Neural crest cell (in vitro differentiated cells): ENCODE measurements at places on chromosomes 11 and 22.

DNA sequence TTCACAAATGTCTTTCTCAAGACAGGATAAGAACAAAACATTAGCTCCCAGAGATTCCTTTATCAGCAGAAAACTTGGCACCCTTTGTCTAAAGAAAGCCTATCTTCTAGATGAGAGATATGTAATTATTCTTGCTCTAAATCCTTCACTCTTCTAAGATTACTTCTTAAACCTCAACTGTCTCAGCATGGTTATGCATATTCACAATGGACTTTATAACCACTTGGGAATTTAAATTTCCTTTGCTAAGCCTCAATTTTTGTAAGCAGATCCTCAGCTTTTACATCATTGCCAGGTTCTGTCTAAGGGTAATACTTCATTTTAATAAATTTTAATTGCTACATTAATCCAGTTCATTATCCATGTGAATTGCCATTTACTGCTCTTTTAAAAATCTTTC lies 433.6 kb upstream of the DDI1 start:
- no peak for DNase-seq

GRCh38 chr11:78194490-78194889 lies 5.8 kb downstream of the USP35 start:
- DNase-seq = no peak

GRCh38 chr11:72078477-72078876 lies 1.9 kb downstream of the NUMA1 start:
- no peak for DNase-seq

DNA sequence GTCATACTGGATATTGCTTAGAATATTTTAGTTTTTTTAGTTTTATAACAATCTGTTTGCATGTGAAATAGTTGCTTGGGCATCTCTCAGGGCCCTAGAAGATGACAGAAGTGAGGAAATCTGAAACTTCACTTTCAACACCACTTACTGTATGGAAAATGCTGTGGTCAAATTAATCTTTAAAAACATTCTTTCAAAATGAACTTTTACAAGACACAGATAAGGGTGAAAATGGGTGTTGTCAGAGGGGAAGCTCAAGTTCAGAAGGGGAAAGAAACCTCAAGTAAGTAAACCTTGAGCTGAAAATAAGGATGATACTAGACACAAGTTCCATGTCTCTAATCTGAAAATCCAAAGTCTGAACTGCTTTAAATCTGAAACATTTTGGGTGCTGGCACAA lies 1840.1 kb upstream of the RAG2 start:
- DNase-seq = no peak

GRCh38 chr11:1916132-1916985 lies 3.1 kb upstream of the TNNT3 start:
- DNase-seq = no peak

DNA sequence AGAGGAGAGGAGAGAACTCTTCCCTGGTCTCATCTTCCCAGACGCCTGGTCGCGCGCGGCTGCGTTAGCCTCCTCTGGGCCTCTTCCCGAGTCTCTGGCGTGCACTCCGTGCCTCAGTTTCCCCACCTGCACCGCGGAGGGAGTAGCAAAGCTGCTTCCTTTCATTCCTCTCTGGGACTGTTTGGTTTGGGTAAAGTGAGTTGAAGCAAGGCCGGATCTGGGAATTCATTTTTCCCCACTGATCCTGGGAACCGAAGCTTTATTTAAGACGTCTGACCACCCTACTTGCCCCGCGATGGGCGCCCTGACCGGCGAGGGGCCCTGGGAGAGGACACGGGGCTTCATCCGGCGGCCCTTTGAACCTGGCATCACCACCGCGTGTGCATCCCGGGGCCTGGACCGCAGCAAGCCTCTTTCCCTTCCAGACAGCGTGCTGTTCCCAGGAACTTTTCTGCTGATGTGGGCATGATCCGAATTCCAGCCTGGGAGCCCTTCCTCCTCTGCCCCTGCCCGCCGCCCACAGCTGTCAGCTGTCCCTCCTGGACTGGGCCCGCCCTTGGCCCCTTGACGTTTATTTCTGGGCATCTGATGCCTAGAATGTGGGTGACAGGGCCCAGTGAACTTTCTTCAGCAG lies 758 bp downstream of the LDLRAD3 start:
- DNase-seq = no peak

- no peak for DNase-seq
Measured at GRCh38 chr11:3194016-3194816, 24.4 kb downstream of the MRGPRG start.

GRCh38 chr22:31730344-31730711 lies 19.6 kb downstream of the PRR14L start:
- DNase-seq = no peak

DNA sequence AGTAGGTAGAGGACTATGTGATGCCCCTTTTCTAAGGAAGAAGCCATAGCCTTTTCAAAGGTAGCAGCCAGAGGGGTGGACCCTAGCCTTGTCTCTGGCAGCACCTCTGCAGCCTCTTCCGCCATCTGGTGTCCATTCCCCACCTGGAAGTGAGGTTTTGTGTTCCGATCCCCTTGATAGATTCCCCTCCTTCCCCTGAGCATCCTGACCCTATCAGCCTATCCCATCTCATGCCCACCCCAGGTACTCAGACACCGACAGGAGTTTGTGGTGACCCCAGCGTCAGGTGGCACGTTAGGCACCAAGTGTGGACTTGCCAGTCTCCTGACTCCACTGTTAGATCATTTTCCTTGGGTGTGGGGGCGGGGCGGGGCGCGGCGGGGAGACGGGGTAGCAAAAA lies 398 bp upstream of the FAM89B start:
- no peak for DNase-seq

- no peak for DNase-seq
Measured at GRCh38 chr11:68688881-68689280, 4.5 kb downstream of the GAL start.

- no peak for DNase-seq
Measured at GRCh38 chr11:109426442-109427240, 4.7 kb downstream of the C11orf87 start.

- no peak for DNase-seq
Measured at GRCh38 chr11:2890466-2891294, 5.1 kb upstream of the CDKN1C start.

DNA sequence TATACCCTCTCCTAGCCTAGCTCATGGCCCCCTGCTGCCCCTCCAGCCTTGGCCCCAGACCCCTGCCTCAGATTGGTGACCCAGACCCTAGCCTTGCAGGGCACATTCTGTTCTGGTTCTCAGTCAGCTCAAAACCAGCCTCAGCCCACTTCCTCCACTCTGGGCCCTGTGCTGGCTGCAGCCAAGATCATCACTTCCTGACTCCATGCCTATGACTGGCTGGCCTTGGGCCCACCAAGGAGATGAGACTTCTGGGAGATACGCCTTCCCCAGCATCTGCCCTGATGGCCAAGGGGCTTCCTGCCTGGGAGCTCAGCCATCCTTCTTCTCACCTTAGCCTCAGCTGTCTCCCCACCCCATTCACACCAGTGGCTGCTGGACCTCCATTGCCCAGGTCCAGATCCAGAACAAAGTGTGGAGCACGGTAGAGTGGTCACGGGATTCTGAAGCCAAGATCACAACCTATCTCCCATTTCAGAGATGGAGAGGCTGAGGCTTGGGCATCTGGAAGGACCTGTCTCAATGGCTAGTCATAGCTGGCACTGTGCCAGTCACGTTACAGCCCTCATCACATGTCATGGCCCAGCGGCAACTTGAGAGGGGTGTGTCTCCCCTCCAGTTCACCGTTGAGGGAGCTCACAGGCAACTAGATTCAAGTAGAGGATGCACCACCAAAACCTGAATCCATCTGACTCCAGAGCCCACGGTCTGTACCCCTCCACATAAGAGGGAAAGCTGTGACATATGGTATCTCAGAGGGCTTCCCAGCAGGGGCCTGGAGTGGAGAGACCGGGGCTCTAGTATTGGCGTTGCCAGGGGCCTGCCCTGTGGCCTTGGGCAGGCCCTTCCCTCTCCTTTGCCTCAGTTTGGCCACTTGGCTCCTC lies 43.0 kb upstream of the KLHL35 start:
- DNase-seq = no peak

GRCh38 chr11:48006301-48006992 lies 26.1 kb downstream of the PTPRJ start:
- no peak for DNase-seq

- DNase-seq = no peak
Measured at GRCh38 chr11:16356057-16356760, at the start of gene SOX6. Gene SOX6, minus strand, starts transcription at chr11:16356546. Its CDS starts 15,298 bp downstream, at chr11:16341248.

GRCh38 chr22:45885171-45885840 lies 91.7 kb downstream of the WNT7B start:
- no peak for DNase-seq

DNA sequence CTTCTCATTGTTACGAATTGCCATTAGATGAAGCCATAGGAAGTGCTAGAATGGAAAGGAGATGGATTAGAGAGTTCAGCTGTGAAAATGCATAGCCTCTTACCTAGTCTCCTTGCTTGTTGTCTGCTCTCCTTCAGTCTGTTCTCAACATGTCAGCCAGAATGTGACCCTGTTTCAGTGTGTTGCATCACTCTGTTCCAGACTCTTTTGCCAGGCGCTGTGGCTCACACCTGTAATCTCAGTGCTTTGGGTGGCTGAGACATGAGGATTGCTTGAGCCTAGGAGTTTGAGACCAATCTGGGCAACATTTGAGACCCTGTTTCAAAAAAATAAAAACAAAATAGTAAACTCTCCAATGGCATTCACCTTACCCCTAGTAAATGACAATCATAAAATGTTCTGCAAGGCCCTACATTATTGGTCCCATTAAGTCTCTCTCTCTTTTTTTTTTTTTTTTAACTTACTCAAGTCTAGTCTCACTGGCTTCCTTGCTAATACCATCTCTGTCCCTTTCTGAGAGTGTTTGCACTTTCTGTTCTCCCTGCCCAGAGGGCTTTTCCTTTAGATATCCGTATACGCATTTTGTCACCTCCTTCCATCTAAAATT lies 39.4 kb downstream of the CYP2R1 start:
- no peak for DNase-seq

- no peak for DNase-seq
Measured at GRCh38 chr11:46845440-46845739, 690 bp downstream of the CKAP5 start.

DNA sequence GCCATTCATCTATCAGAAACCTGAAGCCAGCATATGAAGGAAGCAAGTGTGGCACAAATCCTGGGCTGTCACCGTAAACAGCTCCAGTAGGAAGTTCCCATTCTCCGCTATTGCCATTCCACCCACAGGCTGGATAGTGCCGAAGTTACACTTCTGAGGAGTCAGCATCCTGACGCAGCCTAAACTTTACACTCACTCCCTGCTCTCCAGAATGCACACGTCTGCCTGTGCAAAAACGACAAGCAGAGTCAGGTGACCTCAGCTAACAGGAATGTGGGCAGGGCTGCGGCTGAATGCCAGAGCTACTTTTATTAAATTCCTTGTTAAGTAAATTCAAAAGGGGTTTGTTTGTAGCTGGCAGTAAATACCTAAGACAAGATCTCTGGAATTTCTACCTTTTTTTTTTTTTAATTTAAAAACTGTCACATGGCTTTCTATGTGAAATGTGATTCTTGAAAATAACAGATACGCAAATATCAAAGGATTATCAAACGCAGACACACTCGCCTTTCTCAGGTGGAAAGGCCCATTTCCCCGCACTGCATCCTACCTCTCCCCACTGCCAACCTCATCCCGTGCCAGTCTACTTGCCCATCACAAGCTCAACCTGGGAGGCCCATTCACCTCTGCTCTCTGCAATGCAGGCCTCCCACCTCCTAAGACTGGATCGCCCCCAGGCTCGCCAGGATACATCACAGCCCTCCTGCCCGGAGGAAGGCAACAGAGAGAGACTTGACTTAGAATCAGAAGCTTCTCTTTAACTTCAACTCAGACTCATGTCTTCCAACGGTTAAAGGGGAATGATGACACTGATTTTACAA lies 33.5 kb downstream of the NFRKB start:
- no peak for DNase-seq

GRCh38 chr11:120780239-120780638 lies 243.7 kb upstream of the TBCEL start:
- no peak for DNase-seq

DNA sequence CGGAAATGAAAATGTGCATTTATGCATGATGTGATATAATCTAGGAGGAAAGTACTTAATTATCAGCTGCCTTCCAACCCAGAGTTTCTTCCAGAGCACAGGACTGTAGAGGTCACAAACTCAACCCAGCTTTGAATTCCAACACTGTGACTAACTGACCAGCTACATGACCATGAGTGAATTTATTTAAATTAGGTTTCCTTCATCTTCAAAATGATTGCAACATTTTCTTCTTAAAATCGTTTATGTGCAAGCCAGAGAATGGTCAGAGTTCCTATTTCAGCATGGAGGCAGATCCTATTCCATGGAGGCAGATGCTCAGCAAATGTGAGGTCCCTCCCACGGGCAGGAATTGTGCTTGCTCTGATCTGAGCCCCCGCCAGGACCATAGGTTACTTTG lies 42.4 kb downstream of the OSBP start:
- no peak for DNase-seq
